ENCODE measurements at places on chromosomes 4 and X.

GRCh38 chr4:139857021-139857420 lies 191.4 kb downstream of the MGST2 start:
- peak; percentile 72 for DNase-seq

DNA sequence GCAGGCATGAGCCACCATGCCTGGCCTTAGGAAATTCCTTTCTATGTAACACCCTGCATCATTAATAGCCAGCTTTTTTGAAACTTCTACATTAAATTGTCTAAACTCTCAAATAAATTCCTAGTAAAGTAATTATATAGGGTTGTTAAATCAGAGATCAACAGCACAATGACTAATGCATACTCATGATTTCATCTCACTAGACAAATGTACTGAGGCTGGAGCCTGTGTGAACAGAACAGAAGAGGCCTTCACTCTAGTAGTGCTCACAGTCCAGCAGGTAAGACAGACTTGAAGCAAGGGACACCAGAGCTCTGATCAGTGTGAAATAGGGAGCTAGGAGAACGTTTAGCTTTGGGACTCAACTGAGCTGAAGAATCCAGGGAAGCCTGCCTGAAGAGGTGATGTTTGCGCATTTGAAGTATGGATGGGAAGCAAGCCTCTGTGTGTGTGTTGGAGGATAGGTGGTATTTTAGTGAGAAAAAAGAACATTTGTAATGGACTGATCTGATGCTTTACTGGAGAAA lies 3.9 kb downstream of the ZFP42 start:
- no peak for DNase-seq

GRCh38 chrX:50402886-50403285 lies 67.7 kb downstream of the DGKK start:
- no peak for DNase-seq

GRCh38 chr4:38387819-38388218 lies 276.2 kb upstream of the KLF3 start:
- no peak for DNase-seq

GRCh38 chr4:189046642-189047041 lies 894.0 kb upstream of the FRG1 start:
- DNase-seq: no peak

- DNase-seq: no peak
Observed at GRCh38 chr4:40301603-40302002, 33.5 kb upstream of the CHRNA9 start.

GRCh38 chrX:20063716-20064351 lies 52.9 kb downstream of the MAP7D2 start:
- DNase-seq: no peak

GRCh38 chr4:69104719-69105275 lies 8.5 kb downstream of the UGT2B7 start:
- no peak for DNase-seq
